Stomach (tissue), 19 donors: ENCODE measurements at places on chromosomes 2 and 18. TPM values are rescaled to one million over a fixed set of nuclear protein-coding genes. Genes with fewer than 3 reads are reported as not detected.
A peak's percentile ranks its signal among the peaks of the same experiment; 100 is the strongest.

The SOX11 gene
- 0.06 TPM for polyA plus RNA-seq

- DNase-seq = peak; percentile 29
- H3K4me3 ChIP-seq = peak overlapping the region; percentile 34
- H3K27me3 ChIP-seq = no peaks in the 10 kb centered on the region
- peaks cover 53% of the 10 kb centered on the region for H3K4me1 ChIP-seq
- no peaks in the 10 kb centered on the region for H3K36me3 ChIP-seq
Measured at GRCh38 chr2:55133467-55134315, 83.4 kb upstream of the RTN4 start.

- H3K27ac ChIP-seq = no peak overlapping the region
- peaks cover 88% of the 10 kb centered on the region for H3K27me3 ChIP-seq
- no peaks in the 10 kb centered on the region for H3K36me3 ChIP-seq
- DNase-seq = no peak
Measured at GRCh38 chr2:239554766-239555570, 154.1 kb upstream of the HDAC4 start.

The STARD6 gene
- polyA plus RNA-seq = not detected

- no peaks in the 10 kb centered on the region for H3K27me3 ChIP-seq
- H3K4me3 ChIP-seq = no peak overlapping the region
- H3K36me3 ChIP-seq = no peaks in the 10 kb centered on the region
Measured at GRCh38 chr2:100529900-100530299, 32.9 kb upstream of the PDCL3 start.

The IL37 gene
- not detected for polyA plus RNA-seq

The USP40 gene
- 17.6 TPM for polyA plus RNA-seq

DNA sequence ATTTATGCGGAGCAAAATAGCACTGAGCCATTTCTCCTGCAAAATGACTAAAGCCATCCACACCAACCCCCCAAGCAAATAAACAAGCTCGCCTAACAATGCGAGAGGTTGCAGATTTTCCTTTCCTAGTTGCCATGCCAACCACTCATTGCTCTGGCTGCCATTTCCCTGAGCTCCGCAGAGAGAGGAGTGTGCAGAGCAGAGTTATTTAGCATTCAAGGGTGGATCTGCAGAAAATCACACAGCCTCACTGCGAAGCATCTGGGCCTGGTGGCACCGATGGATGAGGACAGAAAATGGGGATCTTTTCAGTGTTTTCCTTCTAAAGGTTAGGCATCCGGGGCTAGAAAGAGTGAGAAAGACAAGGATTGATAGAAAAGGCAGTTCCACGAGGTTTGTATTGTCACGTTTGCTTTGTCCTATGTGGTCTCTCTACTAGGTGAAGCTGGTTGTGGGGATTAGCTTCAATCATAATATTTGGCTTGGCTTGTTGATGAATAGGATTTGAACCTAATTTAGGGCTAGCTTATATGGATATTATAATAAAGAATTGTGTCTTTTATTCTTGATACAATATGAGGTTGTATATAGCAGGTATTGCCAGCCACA lies 110.2 kb upstream of the UNC80 start:
- no peaks in the 10 kb centered on the region for H3K36me3 ChIP-seq
- no peaks in the 10 kb centered on the region for H3K27me3 ChIP-seq
- DNase-seq = peak; percentile 34
- H3K4me3 ChIP-seq = no peak overlapping the region

DNA sequence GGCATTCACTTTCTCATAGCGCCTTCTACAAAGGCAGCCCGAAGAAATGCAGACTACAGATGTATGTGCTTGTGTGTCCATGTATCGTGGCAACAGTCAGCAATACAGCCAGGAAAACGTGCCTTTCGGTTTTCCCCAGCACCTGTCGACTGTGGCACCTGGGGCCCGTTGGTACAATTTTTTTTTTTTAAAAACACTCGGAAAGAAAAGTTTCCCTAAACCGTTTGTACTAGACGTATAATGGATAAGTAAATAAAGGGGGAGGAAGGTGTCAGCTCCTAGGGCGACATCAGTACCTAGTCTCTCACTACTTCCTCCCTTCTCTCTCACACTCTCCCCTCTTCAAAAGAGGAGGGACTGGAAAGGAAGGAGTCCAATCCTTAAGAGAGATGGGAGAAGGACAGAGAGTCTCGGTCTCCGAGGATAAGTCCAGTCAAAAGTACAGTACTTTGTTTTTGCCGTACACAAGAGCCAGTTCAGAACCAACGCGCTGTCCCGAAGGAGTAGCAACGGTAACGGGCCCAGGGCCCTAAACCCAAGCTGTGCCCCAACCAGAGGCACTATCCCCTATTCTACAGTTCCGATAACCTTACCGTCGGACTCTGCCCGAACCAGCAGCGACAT lies 759 bp downstream of the PPP4R3B start:
- peak; percentile 89 for DNase-seq
- peak overlapping the region; percentile 96 for H3K4me3 ChIP-seq
- H3K27ac ChIP-seq = peak overlapping the region; percentile 98

GRCh38 chr2:165471349-165471950 lies 2.0 kb downstream of the CSRNP3 start:
- DNase-seq = peak; percentile 36
- H3K27me3 ChIP-seq = no peaks in the 10 kb centered on the region
- no peak overlapping the region for H3K27ac ChIP-seq
- H3K4me1 ChIP-seq = no peaks in the 10 kb centered on the region

- H3K4me3 ChIP-seq = no peak overlapping the region
- peaks cover 46% of the 10 kb centered on the region for H3K27me3 ChIP-seq
- peaks cover 33% of the 10 kb centered on the region for H3K4me1 ChIP-seq
- H3K36me3 ChIP-seq = no peaks in the 10 kb centered on the region
- DNase-seq = no peak
- no peak overlapping the region for H3K27ac ChIP-seq
Measured at GRCh38 chr2:231034291-231034882, 2.9 kb upstream of the C2orf72 start.

DNA sequence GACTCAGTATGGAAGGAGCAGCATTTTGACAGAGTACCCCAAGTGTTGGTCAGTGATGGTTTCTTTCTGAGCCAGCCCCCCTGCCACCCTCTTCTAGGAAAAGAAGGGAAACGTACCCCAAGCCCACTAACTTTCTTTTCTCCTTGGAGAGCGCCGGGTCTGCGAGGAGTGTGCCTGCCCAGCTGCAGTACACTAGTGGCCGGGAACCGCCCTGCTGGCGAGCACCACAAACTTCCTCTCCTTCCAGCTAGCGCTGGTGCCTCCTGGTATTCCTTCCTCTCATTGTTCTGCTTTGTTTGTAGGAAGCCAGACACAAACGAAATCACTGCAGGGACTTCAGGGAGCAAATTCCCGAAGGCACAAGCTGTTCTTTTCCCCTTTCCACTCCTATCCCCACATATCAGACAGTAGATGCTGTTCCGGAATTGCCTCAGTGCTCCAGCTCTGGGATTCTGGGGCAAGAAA lies 1.8 kb downstream of the CCDC85A start:
- H3K4me3 ChIP-seq = peak overlapping the region; percentile 60
- H3K4me1 ChIP-seq = peaks cover 26% of the 10 kb centered on the region
- no peaks in the 10 kb centered on the region for H3K36me3 ChIP-seq
- H3K27ac ChIP-seq = peak overlapping the region; percentile 37

DNA sequence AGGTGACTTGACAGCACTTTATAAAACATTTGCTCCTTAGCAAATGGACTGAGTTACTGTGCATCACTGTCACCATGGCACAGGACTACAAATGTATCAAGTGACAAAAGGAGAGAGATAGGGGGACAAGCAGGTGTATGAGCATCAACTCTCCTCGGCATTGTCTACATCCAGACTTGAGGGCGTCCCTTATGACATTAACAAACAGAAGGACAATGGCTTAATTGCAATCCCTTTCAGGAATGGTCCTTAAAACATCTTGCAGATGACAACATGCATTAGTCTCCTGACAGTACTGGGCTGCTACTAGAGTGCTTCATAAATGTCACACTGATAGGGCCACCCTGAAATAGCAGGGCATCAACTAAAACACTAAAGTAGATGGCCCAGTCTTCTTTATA lies 198.8 kb downstream of the PDE1A start:
- H3K4me1 ChIP-seq = no peaks in the 10 kb centered on the region
- H3K27ac ChIP-seq = no peak overlapping the region
- H3K27me3 ChIP-seq = no peaks in the 10 kb centered on the region
- H3K4me3 ChIP-seq = no peak overlapping the region

DNA sequence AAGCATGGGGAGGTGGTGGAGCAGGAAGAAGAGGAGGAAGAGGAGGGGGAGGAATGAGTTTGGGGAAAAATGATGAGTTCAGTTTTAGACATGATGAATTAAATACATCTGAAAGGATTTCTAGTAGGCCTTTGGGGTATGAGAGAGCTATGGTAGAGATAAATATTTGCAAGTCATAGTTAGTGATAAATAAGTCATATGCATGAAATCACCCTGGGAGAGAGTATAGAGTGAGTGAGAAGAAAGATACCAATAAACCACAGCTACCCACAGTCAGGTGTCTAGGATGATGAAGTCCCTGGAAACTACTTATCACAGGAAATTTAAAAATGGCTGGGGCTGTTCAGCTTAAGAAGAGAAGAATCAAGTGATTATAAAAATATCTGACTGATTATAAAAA lies 240.5 kb downstream of the RDH14 start:
- DNase-seq = no peak
- H3K4me3 ChIP-seq = no peak overlapping the region
- no peaks in the 10 kb centered on the region for H3K36me3 ChIP-seq
- no peak overlapping the region for H3K27ac ChIP-seq
- H3K4me1 ChIP-seq = no peaks in the 10 kb centered on the region

The RBKS gene
- 0.76 TPM for polyA plus RNA-seq

DNA sequence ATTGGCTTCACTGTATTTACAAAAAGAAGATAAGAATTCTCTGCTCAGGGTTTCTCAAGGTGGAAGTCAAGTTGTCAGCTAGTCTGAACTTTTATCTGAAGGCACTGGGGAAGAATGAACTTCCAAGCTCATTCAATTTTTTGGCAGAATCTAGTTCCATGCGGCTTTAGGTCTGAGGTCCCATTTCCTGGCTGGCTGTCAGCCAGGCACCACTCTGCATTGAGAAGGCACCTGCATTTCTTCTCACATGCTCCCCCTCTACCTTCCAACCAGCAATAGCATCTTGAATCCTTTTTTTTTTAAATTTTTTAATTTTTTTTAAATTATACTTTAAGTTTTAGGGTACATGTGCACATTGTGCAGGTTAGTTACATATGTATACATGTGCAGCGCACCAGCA lies 46.2 kb upstream of the RPE start:
- H3K4me3 ChIP-seq = no peak overlapping the region
- H3K4me1 ChIP-seq = peaks cover 4% of the 10 kb centered on the region
- peak; percentile 50 for DNase-seq
- no peaks in the 10 kb centered on the region for H3K36me3 ChIP-seq

DNA sequence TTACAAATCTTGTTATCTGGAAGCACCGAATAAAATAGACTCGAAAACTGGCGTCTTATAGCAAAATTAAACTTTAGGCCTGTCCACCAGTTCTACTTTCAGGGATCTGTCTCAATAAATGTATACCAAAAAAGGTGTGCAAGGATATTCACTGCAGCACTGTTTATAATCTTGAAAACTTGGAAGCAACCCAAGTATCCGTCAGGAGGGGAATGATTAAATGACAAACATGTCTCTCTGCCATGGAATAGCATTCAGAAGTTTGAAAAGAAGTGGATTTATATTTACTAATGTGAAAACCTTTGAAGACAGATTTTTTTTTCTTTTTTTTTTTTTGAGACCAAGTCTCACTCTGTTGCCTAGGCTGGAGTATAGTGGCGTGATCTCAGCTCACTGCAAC lies 32.3 kb upstream of the SATB2 start:
- H3K36me3 ChIP-seq = no peaks in the 10 kb centered on the region
- H3K4me1 ChIP-seq = no peaks in the 10 kb centered on the region
- no peak overlapping the region for H3K27ac ChIP-seq
- no peak overlapping the region for H3K4me3 ChIP-seq
- no peaks in the 10 kb centered on the region for H3K27me3 ChIP-seq
- DNase-seq = no peak

The EVX2 gene
- not detected for polyA plus RNA-seq

- no peaks in the 10 kb centered on the region for H3K27me3 ChIP-seq
- H3K27ac ChIP-seq = no peak overlapping the region
Measured at GRCh38 chr2:198315791-198316630, 511.6 kb downstream of the PLCL1 start.

The POTEI gene
- polyA plus RNA-seq = 0.06 TPM

The CHCHD5 gene
- polyA plus RNA-seq = 51.0 TPM

GRCh38 chr2:129296806-129297205 lies 682.7 kb upstream of the RAB6C start:
- H3K27me3 ChIP-seq = no peaks in the 10 kb centered on the region
- peak overlapping the region; percentile 13 for H3K27ac ChIP-seq
- H3K4me3 ChIP-seq = no peak overlapping the region
- peak; percentile 71 for DNase-seq

The HNMT gene
- polyA plus RNA-seq = 65.5 TPM

GRCh38 chr2:46701152-46701551 lies 214.5 kb downstream of the MCFD2 start:
- no peak for DNase-seq
- H3K4me1 ChIP-seq = peaks cover 25% of the 10 kb centered on the region
- no peaks in the 10 kb centered on the region for H3K27me3 ChIP-seq

GRCh38 chr2:121282800-121283385 lies 2.1 kb downstream of the TFCP2L1 start:
- H3K27me3 ChIP-seq = no peaks in the 10 kb centered on the region
- peaks cover 13% of the 10 kb centered on the region for H3K36me3 ChIP-seq
- DNase-seq = peak; percentile 43
- H3K4me1 ChIP-seq = peaks cover 32% of the 10 kb centered on the region

- no peaks in the 10 kb centered on the region for H3K36me3 ChIP-seq
- H3K27me3 ChIP-seq = no peaks in the 10 kb centered on the region
- H3K27ac ChIP-seq = no peak overlapping the region
- H3K4me1 ChIP-seq = peaks cover 25% of the 10 kb centered on the region
- H3K4me3 ChIP-seq = no peak overlapping the region
- DNase-seq = no peak
Measured at GRCh38 chr2:98026927-98027522, 31.3 kb upstream of the TMEM131 start.

DNA sequence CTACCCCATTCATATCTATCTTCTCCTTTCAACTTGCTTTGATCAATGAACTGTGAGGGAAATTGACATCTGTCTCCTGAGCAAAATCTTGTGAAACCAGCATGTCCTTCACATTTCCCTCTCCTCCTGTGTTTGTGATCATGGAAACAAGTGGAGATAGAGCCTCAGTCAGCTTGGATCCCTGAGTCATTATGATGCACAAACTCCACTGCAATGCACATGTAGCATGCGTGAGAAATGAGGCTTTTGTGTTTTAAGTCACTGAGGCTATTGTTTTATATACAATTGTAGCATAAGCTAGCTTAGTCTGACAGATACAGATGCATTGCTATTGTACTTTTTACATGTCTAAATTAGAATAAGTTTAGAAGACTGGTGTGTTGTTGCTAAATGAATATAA lies 85.2 kb upstream of the HNMT start:
- DNase-seq = no peak
- H3K4me1 ChIP-seq = no peaks in the 10 kb centered on the region
- H3K27ac ChIP-seq = no peak overlapping the region
- H3K27me3 ChIP-seq = no peaks in the 10 kb centered on the region
